ENCODE measurements at places on chromosomes 11 and 22.
A peak's percentile ranks its signal among the peaks of the same experiment; 100 is the strongest.

- peak; percentile 37 for DNase-seq
These were observed 8.0 kb downstream of the MRTFA start for GRCh38 chr22:40628354-40629042.

- no peak for DNase-seq
These were observed 303.8 kb downstream of the CTTN start for GRCh38 chr11:70702040-70702648.

GRCh38 chr11:67345920-67346819 is 7.2 kb downstream of the POLD4 start:
- no peak for DNase-seq

DNA sequence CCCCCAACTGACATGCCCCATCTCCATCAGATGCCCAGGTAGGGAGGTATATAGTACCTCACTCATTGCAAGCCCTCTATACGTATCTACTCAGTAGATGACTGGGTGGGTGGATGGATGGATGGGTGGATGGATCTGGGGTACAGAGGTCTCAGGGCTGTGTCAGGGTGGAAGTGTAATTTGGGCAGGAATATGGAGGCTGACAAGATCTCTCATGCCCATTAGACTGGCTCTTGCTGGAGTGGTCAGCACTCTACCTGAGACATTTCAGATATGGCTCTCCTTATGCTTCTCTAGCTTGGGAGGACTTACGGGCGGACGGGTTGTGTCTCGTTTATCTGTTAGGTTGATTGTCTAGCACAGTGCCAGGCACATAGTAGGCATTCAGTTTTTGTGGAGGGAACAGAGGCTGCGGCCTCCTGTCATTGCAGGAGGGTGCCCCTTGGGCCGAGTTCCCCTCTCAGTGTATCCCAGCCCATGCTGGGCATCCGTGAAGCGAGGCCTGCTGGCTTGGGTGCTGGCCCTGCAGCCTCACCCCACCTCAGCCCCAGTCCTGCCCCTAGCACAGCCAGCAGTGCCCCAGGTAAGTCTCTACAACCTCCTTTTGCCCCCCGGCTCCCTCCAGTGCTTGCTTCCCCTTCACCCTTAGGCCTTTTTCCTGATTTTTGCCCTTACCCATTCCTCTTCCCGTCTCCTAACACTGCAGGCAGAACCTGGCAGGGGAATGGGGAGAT is 13.7 kb downstream of the ROBO3 start:
- no peak for DNase-seq

DNA sequence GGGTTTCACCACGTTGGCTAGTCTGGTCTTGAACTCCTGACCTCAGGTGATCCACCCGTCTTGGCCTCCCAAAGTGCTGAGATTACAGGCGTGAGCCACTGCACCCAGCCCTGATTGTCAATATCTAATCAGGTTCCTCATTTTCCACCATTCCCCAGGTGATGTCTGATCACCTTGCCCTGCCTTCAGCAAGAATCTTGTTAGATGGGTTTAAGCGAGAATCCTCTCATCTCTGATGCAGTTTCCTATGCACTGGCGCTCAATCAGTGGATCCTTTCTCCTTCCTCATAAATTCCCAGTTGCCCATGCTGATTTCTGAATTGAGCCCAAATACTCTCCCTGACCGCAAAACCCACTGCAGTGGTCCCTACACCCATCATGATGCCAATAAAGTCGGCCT is 664 bp upstream of the ZC3H7B start:
- DNase-seq, result no peak

- no peak for DNase-seq
These were observed 859.0 kb downstream of the FAM181B start for GRCh38 chr11:81874635-81875034.

DNA sequence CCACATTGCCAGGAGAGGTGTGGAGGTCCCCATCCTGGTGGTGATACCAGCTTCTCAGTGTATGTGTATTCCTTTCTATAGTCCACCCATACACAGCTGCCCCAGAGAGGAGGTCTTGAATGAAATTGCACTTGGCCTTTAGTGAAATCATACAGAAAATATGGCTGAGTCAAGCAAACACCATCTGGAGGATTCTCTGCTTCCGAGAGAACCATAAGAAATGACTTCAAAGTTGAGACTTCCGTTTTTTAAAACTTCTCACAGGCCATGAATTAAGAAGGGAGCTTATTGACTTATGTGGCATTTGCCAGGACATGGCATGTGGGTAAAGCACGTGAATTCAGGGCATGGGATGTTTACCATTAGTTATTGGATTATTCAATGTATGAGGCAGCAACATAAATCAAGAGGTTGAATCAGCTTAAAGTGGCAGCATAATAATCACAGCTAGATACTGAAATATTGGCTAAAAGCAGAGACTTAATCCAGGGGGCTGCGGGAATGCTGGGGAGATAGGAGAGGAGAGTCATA is 119.1 kb upstream of the MTNR1B start:
- DNase-seq, result no peak

GRCh38 chr11:112345706-112346105 is 85.0 kb upstream of the PLET1 start:
- DNase-seq, result no peak

DNA sequence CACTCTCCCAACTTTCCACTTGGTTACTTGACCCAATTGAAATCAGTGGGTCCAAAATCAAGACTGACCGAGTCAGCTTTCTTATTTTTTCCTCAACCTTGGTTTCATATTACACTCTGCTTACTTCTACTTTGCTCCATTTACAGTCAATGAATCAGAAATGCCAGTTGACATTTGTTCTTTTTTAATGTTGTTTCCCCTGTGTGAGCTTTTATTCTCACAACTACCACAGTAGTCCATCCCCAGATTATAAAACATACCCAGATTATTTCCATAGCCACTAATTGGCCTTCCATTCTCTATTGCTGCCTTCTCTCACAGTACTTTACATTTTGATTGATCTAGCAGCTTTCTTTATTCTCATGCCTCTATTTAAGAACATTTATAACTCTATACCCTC is 50.0 kb downstream of the DNAJC24 start:
- DNase-seq, result no peak

DNA sequence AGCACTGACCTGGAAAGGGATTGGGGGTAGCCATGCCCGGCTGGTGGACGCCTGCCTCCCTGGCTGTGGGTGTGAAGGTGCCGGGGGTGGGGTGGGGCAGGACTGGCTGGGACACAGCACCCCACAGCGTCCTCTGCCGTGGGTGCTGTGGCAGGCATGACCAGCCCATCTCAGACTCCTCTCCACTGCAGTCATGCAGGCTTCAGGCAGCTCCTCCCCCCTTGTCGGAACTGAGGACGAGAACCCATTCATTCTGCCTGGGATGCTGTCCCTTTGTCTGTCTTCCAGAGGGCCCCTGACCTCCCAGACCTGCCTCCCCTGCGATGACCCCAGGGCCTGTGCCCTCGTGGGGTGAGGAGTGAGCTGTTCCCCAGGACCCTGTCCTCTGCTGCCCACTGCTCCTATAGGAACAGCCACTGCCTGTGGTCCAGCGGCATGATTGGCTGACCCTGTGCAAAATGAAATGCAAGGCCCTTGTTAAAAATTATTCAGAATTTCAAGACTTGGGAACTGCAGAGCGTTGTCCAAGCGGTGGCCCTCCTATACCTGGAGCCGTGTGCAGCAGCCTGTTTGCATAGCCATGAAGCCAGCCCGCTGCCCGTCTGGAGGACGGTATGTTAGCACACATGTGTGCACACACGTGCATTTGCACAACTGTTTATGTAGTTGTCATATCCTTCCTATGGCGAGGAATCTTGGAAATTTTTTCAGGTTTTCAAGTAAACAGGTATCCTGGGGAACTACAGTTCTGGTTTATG is 1122.3 kb downstream of the BRD1 start:
- DNase-seq, result no peak

- no peak for DNase-seq
These were observed 537 bp downstream of the EP300 start for GRCh38 chr22:41092847-41093411.

- no peak for DNase-seq
These were observed at the start of gene LMO2 for GRCh38 chr11:33891714-33892327. TSS of gene LMO2 (minus strand) at chr11:33892076. CDS start at chr11:33869716, 22,360 bp downstream.

- DNase-seq, result peak; percentile 93
These were observed at the start of gene RELA for GRCh38 chr11:65662799-65663638. TSS of gene RELA (minus strand) at chr11:65662916. CDS start at chr11:65662832, 84 bp downstream.

- DNase-seq, result no peak
These were observed 125.0 kb upstream of the ARHGAP42 start for GRCh38 chr11:100562128-100562527.

DNA sequence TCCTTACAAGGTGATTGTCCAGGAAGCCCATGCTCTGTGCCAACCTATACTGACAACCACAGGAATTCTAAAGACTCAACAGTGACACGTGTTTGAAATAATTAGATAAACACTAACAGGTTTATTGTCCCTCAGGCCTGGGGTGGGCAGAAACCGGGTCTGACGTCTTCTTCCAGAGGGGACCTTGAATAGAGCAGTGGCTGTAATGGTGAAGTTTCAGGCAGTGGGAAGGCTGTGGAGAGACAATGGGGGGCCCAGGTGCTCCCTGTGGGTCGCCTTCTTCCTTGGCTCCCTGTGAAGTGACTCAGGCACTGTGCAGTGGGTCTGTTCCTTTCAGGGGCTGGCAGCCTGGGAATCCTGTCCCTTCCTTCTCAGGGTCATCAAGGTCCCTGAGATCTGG is 54.6 kb downstream of the OTOG start:
- DNase-seq, result no peak

GRCh38 chr22:45084400-45084920 is 74.7 kb upstream of the PHF21B start:
- no peak for DNase-seq

DNA sequence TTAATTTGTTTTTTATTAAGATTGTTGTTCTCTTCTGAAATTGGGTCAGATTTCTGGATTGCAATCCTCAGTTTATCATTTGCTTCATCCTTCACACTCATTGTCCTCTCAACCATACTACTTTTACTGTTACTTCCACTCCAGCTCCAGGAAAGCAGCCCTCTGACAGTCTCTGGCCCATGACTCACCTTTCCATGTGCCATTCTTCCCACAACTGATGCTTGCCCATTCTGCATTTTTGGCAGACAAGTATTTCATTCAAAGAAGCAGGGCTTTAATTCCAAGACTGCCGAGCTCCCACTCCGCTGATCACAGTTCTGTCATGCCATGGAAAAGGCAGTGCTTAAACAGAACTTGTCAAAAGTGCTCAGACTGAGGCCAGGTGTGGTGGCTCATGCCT is 139.2 kb downstream of the WNT11 start:
- DNase-seq, result no peak

GRCh38 chr11:101867951-101868350 is 46.9 kb upstream of the CEP126 start:
- no peak for DNase-seq
